CD4-positive, alpha-beta T cell (primary cell): ENCODE measurements at places on chromosomes 7 and 10. TPM values are rescaled to one million over a fixed set of nuclear protein-coding genes. Genes with fewer than 3 reads are reported as not detected.

NEUROG3 gene
- total RNA-seq = not detected

PLPP4 gene
- not detected for total RNA-seq

- H3K4me1 ChIP-seq = no peaks in the 10 kb centered on the region
- DNase-seq = no peak
- H3K27me3 ChIP-seq = no peaks in the 10 kb centered on the region
- H3K27ac ChIP-seq = no peak overlapping the region
Measured at GRCh38 chr10:24991298-24991697, 24.7 kb downstream of the ENKUR start.

DNA sequence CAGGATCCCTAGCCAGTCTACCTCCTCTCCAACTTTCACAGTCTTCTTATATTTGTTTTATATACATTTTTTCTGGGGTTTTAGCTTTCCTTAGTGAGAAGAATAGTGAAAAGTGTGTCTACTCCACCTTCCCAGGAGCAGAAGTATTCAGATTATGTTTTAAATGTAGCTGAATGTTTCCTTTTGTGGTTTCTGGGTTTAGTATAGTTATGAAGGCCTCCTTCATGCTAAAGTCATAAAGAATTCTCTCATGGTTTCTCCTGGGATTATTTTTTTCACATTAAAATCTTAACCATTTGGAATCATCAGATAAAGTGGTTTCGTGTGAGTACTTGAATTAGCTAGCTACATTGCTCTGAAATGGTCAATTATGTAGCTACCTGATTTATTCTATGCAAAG lies 50.9 kb downstream of the ANKMY2 start:
- no peak for DNase-seq
- no peak overlapping the region for H3K4me3 ChIP-seq
- H3K27me3 ChIP-seq = no peaks in the 10 kb centered on the region
- H3K36me3 ChIP-seq = no peaks in the 10 kb centered on the region
- no peak overlapping the region for H3K27ac ChIP-seq

DNA sequence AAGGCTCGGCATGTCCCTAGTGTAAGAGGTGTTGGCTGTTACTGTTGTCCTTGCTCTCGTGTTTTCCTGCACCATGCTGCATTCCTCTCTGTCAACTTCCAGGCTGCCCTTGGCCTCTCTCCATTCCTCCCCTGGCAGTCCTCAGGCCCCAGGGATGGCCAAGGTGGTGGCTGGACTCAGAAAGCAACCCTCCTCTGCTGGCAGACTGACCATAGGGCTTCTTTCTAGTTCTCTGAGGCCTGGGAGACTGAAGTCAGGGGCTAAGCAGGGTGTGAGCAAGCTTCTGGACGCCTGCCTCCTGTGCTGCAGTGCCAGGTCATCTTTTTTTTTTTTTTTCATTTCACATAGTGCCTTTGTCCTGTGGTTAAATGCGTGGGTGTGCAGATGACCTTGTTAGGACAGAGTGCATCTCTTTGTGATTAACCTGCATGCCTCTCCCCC lies 72.0 kb downstream of the GOLGA7B start:
- H3K36me3 ChIP-seq = no peaks in the 10 kb centered on the region
- no peak overlapping the region for H3K27ac ChIP-seq
- DNase-seq = no peak
- H3K4me1 ChIP-seq = no peaks in the 10 kb centered on the region
- H3K27me3 ChIP-seq = peaks cover 6% of the 10 kb centered on the region
- H3K4me3 ChIP-seq = no peak overlapping the region

DNA sequence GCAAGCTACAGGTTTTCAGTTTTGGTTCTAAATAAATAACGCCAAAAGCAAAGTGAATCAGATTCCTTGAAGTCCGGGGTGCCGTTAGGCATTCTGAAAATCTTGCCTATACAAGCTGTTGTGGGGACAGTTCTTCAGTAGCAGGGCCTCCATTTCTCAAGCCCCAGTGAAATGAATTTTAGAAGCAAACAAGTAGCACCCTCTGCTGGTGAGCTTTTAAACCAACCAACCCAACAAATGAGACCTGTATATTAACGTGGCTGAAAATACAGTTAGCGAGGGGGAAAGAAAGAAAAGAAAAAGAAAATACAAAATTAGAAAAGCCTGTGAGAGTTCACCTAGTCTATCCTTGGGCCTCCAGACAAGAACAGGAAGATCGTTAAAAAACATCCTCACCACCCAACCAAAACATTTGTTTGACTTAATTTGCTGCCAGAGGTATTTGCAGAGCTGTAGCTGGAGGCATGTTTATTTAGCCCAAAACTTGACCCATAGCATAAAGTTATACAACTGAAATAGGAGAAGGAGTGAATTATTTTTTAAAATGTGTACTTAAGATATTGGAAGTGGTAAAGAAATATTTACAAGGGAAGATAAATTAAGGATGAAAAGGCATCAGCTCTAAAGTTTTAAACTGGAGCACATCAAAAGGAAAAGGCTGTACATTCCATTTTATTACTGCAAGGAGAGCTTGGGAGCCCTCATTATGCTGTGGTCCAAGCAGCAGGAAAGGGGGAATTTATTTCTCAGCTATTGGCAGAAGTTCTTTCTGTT lies 98.9 kb downstream of the DYNC1I1 start:
- no peak for DNase-seq
- no peak overlapping the region for H3K27ac ChIP-seq
- no peaks in the 10 kb centered on the region for H3K36me3 ChIP-seq
- no peaks in the 10 kb centered on the region for H3K4me1 ChIP-seq
- H3K4me3 ChIP-seq = no peak overlapping the region
- H3K27me3 ChIP-seq = no peaks in the 10 kb centered on the region

ADAMTS14 gene
- total RNA-seq = not detected

GRCh38 chr10:6247041-6247712 lies 44.4 kb downstream of the PFKFB3 start:
- no peaks in the 10 kb centered on the region for H3K4me1 ChIP-seq
- no peak overlapping the region for H3K27ac ChIP-seq
- no peak overlapping the region for H3K4me3 ChIP-seq
- no peak for DNase-seq

DNA sequence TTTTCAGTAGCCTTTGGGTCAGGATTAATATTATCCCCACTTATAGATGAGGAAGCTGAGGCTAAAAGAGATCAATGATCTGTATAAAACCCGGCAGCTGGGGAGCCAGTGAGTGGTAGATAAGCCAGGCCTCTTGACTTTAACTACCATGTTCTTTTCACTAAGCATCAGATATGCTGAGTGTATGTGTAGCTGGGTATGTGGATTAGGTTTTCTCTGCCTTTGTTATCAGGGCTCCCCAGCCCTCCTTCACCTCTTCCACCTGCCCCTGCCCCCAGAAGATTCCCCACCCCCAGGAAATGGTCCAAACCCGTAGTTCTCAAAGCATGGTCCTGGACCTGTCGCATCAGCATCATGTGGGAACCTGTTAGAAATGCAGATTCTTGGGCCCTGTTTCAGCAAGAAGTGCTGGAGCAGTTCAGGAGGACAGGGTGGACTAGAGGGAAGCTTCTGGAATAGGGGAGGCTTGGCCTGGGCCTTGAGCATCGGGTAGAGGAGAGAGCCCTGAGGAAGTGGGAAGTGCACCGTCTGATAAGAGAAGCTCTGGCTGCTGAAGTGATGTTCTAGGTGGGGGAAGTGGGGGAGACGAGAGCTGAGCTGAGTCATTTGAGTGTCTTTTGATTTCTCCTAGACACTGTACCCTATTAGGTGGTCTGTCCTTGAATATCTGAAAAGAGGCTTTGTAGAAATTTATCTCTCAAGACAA lies 101.3 kb downstream of the HIF1AN start:
- no peak for DNase-seq
- peaks cover 27% of the 10 kb centered on the region for H3K27me3 ChIP-seq
- H3K4me1 ChIP-seq = no peaks in the 10 kb centered on the region
- H3K4me3 ChIP-seq = no peak overlapping the region

GRCh38 chr7:111192614-111193413 lies 101.9 kb downstream of the LRRN3 start:
- H3K27me3 ChIP-seq = no peaks in the 10 kb centered on the region
- no peak overlapping the region for H3K27ac ChIP-seq
- no peaks in the 10 kb centered on the region for H3K4me1 ChIP-seq
- no peaks in the 10 kb centered on the region for H3K36me3 ChIP-seq
- no peak for DNase-seq

GRCh38 chr10:33635967-33636515 lies 301.6 kb upstream of the NRP1 start:
- no peaks in the 10 kb centered on the region for H3K4me1 ChIP-seq
- H3K4me3 ChIP-seq = no peak overlapping the region
- H3K27ac ChIP-seq = no peak overlapping the region
